Activated CD4-positive, alpha-beta memory T cell treated with anti-CD3 and anti-CD28 coated beads, Interleukin-2, amount 10 ng/mL, durations not matched to agents 7 days and 5 days (primary cell): ENCODE measurements at places on chromosomes 1 and 21. TPM values are rescaled to one million over a fixed set of nuclear protein-coding genes. Genes with fewer than 3 reads are reported as not detected.

The PHACTR4 gene
- total RNA-seq = 24.8 TPM

The GPR89A gene
- 31.9 TPM for total RNA-seq

The DNASE2B gene
- total RNA-seq = not detected

The OR2T27 gene
- not detected for total RNA-seq

The SPRR2E gene
- total RNA-seq = not detected

The ADAM30 gene
- total RNA-seq = not detected

The CFAP141 gene
- total RNA-seq = not detected

The UMODL1 gene
- total RNA-seq = 0.10 TPM

The TBX15 gene
- total RNA-seq = not detected

The EFNA1 gene
- total RNA-seq = not detected

The FCER1G gene
- 1.1 TPM for total RNA-seq
